Melanocyte of skin (primary cell): ENCODE measurements at places on chromosomes 5 and 9. TPM values are rescaled to one million over a fixed set of nuclear protein-coding genes. Genes with fewer than 3 reads are reported as not detected.

Gene LECT2
- total RNA-seq: not detected in 2 replicates

Gene TEX48
- not detected in 2 replicates for total RNA-seq

Gene BHMT
- 0.33 TPM in 1 of 2 replicates, not detected in the other for total RNA-seq

Gene C5orf63
- total RNA-seq: 2.3 and 4.2 TPM in 2 replicates

Gene ROR2
- total RNA-seq: under 0.01 TPM in 1 of 2 replicates, not detected in the other

Gene IL13
- 0.36 TPM in 1 of 2 replicates, not detected in the other for total RNA-seq

Gene PCDHGB2
- total RNA-seq: 1.0 and 2.5 TPM in 2 replicates

Gene CATSPER3
- not detected in 2 replicates for total RNA-seq

Gene TMEM215
- total RNA-seq: under 0.01 TPM in 2 replicates
